Fibroblast of gingiva (primary cell): ENCODE measurements at places on chromosomes 4 and X.

DNA sequence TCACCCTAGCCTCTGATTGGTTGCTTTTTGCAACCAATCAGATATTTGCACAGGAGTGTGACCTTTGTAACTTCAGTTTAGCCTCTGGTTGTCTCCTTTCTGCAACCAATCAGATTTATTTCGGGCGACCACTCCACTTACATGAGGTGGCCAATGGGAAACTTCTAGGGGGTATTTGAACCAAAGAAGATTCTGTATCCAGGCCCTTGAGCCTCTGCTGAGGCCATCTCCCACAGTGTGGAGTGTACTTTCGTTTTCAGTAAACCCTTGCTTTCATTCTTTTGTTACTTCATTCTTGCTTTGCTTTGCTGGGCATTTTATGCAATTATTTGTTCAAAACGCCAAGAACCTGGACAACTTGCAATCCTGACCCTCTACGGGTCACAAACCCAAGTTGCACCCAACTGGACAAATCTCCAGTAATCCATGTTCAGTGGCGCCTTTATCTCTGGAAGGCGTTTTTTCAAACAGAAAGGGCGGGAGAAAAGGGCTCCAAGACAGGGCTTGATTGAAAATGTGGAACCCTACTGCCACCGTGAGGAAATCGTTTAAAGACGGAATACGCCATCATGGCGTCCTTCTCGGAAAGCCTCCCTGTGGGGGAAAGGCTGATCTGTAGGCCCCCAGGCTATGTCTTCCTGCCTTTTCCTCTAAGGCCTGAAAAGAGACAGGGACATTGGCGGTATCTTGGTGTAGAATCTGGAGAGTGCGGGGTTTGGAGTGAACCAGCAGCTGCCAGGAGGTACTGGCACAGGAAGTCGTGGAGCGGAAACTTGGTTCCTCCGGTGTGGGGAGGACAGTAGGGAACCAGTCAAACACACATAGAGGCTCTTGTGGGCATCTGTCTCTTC is 184.6 kb downstream of the OR13H1 start:
- DNase-seq, result no peak

DNA sequence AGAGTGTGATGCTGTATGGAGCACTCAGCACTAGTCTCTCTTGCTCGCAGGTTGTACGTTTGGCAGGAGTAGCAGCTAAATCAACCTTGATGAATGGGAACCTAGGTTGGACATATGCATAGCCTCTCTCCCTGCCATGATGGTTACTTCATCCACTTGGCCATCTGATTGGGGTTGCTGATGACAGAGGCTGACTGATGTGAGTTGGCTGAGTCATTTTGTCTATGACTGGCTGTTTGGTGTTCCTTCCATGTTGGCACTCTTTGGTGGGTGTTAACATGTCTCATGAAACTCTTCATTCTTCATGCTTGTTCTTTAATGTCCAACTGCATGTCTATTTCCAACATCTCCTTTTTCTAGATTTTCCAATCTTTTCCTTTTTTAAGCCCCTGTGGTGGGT is 31.6 kb upstream of the SPARCL1 start:
- no peak for DNase-seq

GRCh38 chrX:129115104-129115503 is 408.2 kb downstream of the SMARCA1 start:
- DNase-seq, result no peak

- DNase-seq, result no peak
Observed at GRCh38 chr4:173522951-173523395, 7.1 kb downstream of the HAND2 start.

- no peak for DNase-seq
Observed at GRCh38 chrX:9357518-9358114, 107.2 kb upstream of the TBL1X start.

- no peak for DNase-seq
Observed at GRCh38 chr4:54954656-54955388, 170.6 kb downstream of the KDR start.

- DNase-seq, result no peak
Observed at GRCh38 chrX:75522565-75523431, at the start of gene ZDHHC15. TSS of gene ZDHHC15 (minus strand) at chrX:75523037. CDS start at chrX:75523024, 13 bp downstream.

GRCh38 chr4:3807822-3808496 is 41.8 kb downstream of the ADRA2C start:
- DNase-seq, result no peak

DNA sequence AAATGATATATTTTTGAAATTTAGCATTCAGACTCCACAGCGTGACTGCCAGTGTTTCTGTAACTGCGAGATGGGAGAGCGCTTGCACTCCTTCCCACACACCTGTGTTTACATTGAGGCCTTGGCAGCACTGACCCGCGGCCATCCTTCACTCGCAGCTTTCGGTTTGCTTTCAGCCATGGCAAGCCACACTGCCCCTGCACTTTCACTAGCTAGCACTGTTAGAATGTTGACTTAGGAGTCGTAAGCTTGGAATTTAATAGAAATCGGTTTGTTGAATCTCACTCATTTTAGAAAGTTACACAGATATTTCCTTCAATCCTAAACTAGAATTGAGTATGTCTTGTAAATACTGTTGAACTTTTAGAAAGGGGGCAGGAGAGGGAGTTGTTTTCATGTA is 136.2 kb downstream of the CFAP299 start:
- no peak for DNase-seq

- no peak for DNase-seq
Observed at GRCh38 chrX:120334603-120335002, 23.3 kb upstream of the TMEM255A start.

DNA sequence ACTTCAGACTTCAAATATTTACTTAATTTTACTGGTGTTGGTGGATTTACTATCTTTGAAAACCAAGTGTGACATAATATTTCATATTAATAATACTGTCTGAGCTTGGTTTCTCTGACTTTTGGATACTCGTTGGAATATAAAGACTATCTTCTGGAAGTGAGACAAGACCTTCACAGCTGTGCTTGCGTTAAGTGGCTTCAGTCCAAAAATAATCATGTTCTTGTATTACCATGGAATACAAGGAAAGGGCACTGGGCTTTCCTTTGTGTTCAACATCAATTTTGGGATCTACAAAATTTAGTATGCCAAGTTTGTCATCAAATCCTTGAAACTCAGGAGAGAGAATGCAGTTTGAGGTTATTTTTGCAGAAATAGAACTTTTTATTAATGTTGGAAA is 712.4 kb upstream of the LCORL start:
- DNase-seq, result no peak

- peak; percentile 25 for DNase-seq
Observed at GRCh38 chr4:70734168-70734954, 12.6 kb downstream of the RUFY3 start.

DNA sequence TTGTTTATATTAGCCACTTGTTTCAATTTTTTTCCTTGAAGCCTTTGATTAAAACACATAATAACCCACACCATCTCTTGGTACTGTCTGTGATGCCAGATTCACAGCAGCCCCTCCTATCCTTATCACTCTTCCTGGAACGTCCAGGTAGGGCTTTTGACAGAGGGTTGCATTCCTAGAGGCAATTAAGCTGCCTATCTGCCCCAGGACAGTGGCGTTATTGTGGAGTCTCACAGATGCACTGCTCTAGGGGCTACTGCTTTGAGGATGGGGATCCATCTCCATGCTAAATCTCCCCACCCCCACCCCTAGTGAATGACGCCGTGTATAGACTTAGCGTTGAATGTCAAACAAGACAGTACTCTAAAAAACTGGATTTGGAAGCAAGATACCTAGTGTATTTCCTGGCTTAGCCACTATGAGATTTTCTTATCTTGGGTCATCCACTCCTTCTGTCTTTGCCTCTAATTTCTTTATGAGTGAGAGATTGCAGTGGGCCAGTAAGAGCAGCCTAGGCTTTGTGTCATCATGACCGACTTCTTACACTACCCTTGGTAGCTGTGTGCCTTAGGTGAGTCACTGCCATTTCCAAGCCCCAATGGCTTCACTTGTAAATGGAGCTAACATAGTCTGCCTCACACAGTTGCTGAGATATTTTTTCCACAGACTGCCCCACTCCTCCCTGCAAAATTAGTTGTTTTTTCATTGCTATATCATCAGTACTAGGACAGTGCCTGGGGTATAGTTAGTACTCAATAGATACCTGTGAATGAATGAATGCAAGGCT is 90.9 kb downstream of the EGF start:
- no peak for DNase-seq

GRCh38 chr4:169940460-169940859 is 85.7 kb downstream of the MFAP3L start:
- DNase-seq, result no peak

DNA sequence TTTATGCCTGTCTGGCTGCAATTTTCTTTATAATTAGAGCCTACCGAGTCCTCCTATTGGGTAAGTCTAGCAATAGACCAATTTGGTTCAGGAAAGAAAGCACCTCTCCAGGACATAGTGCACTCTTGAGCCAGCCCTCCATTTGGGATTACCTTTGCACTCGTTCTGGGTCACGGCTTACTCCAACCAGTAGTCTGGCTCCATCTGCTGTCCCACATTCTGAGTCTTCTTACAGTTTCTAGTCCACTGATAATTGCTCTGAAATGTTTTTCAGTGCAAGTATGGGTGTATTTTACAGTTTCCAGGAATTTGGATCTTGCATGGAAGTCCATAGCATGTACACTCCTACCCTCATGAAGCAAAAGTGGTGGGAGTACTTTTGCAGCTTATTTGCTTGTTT is 34.8 kb upstream of the USP51 start:
- DNase-seq, result no peak

GRCh38 chrX:39159921-39160507 is 358.8 kb downstream of the MID1IP1 start:
- no peak for DNase-seq

- no peak for DNase-seq
Observed at GRCh38 chr4:143712155-143712550, 11.7 kb upstream of the FREM3 start.

DNA sequence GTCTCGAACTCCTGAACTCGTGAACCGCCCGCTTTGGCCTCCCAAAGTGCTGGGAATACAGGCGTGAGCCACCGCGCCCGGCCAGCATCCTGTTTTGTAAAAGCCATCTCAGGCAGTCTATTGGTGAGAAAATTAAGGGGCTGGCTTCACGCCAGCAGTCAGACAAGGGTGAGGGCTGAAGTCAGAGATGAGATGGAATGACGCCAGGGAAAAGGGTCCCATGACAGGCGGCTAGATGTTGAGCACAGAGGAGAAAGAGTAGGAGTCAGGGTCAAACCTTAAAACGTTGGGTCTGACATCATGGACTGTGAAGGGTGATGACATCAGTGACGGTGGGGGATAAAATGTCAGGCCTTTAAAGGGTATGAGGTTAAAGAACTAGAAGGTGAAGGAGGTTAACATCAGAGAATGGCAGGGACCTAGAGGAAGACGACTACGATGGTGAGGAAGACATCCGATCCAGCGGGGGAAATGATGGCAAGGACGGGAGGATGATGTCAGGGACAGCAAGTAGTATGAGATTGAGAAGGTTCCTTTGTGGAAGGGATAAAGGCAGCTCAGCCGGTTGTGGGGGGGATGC is 504 bp upstream of the RBM3 start:
- DNase-seq, result no peak

GRCh38 chrX:153750127-153750774 is 13.8 kb upstream of the PLXNB3 start:
- no peak for DNase-seq

- no peak for DNase-seq
Observed at GRCh38 chrX:21986596-21986995, 45.5 kb upstream of the PHEX start.

- DNase-seq, result no peak
Observed at GRCh38 chrX:120857240-120857639, 18.4 kb downstream of the CT47B1 start.

- no peak for DNase-seq
Observed at GRCh38 chrX:126141014-126141413, 25.1 kb downstream of the DCAF12L2 start.

- DNase-seq, result no peak
Observed at GRCh38 chrX:4787971-4788370, 1074.5 kb upstream of the PRKX start.

DNA sequence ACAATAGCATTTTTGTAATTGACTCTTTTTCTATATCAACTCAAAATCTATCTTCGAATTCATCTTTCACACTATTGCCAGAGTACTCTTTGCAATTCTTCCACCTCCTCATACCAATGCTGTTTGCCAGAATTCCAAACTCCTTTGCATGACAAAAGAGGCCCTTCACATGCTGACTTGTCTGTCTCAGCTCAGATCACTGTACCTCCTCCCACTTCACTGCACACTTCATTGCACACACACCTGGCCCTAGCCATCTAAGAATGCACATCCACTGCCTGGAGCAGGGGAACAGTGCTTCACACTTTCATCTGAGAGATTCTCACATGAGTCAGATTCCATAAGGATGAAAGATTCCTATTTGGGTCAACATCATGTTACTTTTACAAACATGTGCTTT is 56.5 kb downstream of the PRDM5 start:
- DNase-seq, result no peak

DNA sequence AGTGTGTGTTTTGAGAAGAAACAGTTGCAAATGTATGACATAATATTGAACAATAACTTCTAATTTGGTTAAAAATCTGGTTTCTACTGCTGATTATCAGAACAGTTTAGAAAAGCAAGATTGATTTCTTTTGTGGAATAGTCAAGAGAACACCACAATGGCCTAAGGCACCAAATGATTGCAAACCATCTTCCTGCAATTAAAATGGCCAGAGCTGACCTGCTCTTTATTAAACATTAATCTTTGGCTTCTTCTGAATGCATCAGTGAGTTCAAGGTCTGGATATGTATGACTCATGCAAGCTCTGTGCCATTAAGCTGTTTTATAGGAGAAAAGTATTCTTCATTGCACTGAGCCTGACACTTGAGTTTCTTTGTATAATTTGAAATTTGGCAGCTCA is 107.8 kb upstream of the PDHA2 start:
- no peak for DNase-seq

GRCh38 chr4:101158134-101158482 is 189.2 kb downstream of the PPP3CA start:
- peak; percentile 8 for DNase-seq

DNA sequence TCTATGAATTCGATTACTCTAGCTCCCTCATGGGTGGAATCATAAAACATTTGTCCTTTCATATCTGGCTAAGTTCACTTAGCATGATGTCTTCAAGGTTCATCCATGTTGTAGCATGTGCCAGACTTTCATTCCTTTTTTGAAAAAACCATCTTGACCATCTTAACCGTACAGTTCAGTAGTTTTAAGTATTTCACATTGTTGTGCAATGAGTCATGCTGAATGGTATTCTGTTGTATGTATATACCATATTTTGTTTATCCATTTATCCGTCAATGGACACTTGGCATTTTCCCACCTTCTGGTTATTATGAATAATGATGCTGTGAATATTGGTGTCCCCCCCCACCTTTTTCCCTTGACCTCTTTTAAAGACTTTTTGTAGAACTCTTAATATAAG is 72.4 kb upstream of the TLR2 start:
- DNase-seq, result no peak

- DNase-seq, result peak; percentile 94
Observed at GRCh38 chr4:1053080-1053661, 41.7 kb downstream of the FGFRL1 start.

GRCh38 chrX:46354481-46354880 is 190.7 kb downstream of the ZNF674 start:
- DNase-seq, result no peak

- DNase-seq, result no peak
Observed at GRCh38 chr4:88693792-88694191, 3.8 kb downstream of the NAP1L5 start.

- DNase-seq, result no peak
Observed at GRCh38 chrX:46941341-46941740, 29.1 kb downstream of the JADE3 start.

GRCh38 chr4:108714880-108715279 is 48.0 kb downstream of the ETNPPL start:
- no peak for DNase-seq
